Tibial nerve (tissue), 4 donors: ENCODE measurements at places on chromosomes 7 and 10.

GRCh38 chr10:122189185-122189584, 81.9 kb upstream of the BTBD16 start:
- DNase-seq: no peak

GRCh38 chr10:1115607-1115955, 59.4 kb downstream of the WDR37 start:
- DNase-seq: no peak

DNA sequence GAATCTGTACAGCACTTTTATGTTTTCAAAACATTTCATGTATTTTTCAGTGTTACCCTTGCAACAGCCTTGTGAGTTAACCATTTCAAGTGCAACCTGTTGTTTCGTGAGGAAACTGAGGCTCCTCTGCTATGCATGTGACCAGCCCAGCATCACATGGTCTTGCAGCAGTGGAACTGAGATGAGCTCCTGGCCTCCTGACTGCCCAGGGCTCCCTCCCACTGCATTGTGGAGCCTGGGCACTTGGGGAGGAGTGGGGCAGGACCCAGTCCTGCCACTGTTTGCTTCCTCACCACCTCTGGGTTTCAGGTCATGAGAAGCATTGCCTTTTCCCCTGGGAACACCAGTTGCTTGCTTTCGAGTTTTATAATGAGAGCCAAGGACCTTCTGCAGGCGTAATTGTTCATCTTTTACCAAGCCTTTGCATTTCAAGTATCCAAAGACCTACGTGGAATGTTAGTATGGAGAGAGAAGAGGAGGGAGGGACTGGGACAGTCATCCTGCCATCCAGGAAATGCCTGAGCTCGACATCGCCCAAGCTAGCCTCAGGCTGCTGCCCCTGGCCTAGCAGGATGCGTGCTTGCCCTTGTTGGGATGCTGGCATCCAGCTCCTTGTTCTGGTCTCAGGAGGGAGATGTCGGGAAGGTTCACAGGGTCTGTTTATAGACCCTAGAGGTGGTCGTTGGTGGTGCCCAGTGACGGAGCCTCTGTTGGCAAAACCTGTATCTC, 32.3 kb upstream of the BHLHA15 start:
- DNase-seq: no peak

GRCh38 chr7:84162125-84162524, 32.5 kb downstream of the SEMA3A start:
- DNase-seq: no peak

DNA sequence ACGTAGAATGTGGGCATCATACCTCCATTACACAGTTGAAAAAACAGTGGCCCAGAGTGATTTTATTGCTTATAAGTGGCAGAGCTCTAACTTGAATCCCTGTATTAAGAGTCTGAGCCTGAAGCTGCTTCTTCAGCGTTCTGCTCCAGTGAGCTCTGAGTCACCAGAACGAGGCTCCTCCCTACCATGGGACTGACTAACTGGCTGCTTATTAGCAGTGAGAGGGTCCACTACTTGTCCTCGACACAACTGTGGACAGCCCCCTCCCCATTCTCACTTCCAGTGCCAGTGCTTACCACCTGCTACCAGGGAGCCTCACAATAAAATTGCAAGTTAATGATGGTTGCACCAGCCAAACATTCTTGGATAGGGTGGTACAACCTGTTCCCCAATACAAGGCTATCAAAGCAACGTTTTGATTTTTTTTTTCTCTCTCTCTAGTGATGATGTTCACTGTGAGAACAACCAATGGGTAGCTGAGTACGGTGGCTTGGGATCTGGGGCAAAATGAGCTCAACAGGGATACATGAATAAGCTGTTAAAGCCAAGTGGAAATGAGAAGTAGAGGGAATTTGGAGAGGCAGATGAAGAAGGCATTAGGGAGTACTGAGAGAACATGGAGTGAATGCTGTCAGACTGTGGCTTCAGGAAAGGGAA, 2.7 kb upstream of the NRG3 start:
- DNase-seq: no peak

GRCh38 chr7:138835087-138835486, 37.1 kb upstream of the ATP6V0A4 start:
- no peak for DNase-seq

GRCh38 chr7:132428247-132428919, 147.9 kb downstream of the PLXNA4 start:
- no peak for DNase-seq

GRCh38 chr7:128725531-128725930, 13.6 kb upstream of the CALU start:
- no peak for DNase-seq

- DNase-seq: no peak
Observed at GRCh38 chr10:14491811-14492210, 161.1 kb upstream of the FRMD4A start.

GRCh38 chr10:22656036-22656435, 58.3 kb downstream of the PIP4K2A start:
- DNase-seq: no peak

DNA sequence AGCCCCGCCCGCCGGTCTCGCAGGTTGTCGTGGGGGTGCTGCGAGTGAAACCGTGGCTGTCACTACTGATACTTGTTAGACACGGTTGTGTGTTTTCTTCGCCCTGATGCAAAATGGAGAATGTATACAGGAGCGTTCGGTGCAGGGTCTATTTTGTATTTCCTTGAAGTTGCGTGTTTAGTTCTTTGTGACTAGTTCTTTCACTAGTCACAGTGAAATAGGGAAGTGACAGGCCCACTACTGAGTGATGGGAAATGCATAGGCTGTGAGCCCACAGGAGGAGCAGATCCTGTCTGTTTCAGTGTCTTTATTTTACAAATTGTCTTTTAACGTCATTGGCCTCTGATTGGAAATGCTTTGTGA, 675 bp downstream of the ABRAXAS2 start:
- no peak for DNase-seq

GRCh38 chr7:85714043-85714578, 527.3 kb upstream of the SEMA3D start:
- DNase-seq: no peak

DNA sequence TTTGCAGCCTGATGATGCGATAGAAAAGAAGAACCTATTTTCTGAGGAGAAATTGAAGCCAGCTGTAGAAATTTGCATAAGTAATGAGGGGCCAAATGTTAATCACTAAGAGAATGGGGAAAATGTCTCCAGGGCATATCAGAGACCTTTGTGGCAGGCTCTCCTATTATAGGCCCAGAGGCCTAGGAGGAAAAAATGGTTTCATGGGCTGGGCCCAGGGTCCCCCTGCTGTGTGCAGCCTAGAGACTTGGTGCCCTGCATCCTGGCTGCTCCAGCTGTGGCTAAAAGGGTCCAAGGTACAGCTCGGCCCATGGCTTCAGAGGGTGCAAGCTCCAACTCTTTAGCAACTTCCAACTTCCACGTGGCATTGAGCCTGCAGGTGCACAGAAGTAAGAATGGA, 123.4 kb downstream of the STK31 start:
- no peak for DNase-seq

DNA sequence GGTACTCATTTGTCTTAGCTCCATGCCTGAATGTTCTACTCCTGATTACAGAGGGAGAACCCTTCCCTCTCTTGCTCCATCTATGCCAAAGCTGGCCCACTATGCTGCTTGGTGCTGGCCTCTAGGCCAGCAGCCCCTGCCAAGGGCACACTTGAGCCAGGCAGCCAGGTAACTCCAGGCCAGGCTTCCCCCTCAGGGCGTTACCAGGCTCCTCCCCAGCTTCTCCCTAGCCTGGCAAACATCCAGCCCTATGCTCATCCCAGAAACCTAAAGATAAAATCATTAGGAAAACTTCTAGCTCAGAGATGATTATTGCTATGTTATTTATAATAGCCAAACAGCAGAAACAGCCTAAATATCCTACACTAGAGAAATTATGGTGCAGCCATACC, 103.7 kb downstream of the KCNMA1 start:
- no peak for DNase-seq
